ENCODE measurements at places on chromosomes 11 and 22.

- DNase-seq, result no peak
These were observed 718 bp upstream of the CCDC88B start for GRCh38 chr11:64339286-64339685.

DNA sequence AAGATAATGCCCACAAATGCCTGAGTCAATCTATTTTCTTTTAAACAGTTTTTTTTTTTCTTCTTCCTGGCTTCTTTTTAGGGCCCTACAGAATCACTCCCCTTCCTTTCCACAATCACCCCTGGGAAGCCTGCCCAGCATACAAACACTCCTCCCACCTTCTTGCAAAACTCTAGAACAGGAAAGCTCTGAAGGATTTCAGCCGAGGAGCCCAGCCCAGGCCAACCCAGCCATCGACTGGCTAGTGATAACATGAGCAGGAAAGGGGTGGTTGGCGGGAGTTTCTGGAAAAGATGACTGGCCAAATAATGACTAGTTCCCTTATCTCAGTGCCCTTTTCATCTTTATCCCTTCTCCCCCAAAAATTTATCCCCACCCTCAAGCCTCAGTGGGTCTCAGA, 68.2 kb downstream of the USP35 start:
- no peak for DNase-seq

DNA sequence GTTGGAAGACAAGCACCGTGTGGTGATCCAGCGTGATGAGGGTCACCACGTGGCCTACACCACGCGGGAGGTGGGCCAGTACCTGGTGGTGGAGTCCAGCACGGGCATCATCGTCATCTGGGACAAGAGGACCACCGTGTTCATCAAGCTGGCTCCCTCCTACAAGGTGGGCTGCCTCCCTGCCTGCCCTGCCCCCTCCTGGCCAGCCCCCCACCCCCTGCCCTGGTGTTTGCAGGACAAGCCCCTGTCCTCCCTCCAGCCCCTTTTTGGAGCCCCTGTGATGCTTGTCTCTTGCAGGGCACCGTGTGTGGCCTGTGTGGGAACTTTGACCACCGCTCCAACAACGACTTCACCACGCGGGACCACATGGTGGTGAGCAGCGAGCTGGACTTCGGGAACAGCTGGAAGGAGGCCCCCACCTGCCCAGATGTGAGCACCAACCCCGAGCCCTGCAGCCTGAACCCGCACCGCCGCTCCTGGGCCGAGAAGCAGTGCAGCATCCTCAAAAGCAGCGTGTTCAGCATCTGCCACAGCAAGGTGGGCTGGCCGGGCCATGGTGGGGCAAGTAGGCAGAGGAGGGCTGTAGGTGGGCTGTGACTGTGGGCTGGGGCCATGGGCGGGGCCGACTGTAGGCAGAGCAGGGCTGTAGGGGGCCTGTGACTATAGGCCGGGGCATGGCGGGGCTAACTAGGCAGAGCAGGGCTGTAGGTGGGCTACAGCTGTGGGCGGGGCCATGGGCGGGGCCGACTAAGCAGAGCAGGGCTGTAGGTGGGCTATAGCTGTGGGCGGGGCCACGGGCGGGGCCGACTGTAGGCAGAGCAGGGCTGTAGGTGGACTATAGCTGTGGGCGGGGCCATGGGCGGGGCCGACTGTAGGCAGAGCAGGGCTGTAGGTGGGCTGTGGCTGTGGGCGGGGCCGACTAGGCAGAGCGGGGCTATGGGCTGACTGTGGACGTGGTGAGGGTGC, 13.6 kb downstream of the MUC2 start:
- DNase-seq, result no peak

DNA sequence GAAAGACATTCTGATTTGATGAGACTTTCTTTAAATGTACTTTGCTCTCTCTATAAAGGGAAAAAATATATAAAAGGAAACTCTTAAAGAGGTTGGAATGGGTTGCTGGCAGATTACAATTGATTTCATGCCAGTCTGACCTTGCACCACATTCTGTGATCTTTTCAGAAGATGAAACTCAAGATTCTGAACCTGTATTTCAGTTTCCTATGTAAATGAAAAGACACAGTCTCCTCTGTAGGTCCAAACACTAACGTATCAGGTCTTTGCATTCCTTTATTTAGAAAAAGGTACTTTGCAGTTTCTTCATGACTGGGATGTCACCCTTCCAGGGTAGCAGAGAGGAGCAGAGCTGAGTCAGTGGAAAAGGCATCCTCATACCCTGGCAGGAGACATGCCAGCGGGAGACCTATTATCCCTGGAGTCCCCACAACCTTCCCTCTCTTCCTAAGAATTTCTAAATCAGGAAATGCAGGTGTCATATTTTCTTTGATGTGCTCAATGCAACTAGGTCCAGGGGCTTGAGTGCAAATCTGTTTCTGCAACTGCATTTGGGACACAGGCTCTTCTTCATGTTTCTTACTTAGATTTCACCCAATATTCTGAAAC, 282.6 kb downstream of the CADM1 start:
- no peak for DNase-seq

DNA sequence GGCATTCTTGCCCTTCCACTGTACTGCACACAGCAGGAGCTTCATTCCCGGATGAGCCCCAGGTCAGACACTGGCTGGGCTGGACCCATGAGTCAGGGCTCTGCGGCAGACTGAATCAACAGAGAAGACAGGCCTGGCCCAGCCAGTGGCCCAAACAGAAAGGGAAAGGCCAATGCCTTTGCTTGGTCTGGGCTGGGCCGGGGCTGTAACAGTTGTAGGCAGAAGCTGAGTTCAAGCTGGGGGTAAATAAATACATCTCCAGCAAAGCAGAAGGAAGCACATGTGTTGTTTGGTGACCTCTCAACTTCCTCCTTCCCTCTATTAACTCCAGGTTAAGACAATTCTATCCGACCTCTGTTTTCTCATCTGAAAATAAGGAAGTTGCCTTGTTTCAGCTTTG, 1.8 kb upstream of the SMIM35 start:
- no peak for DNase-seq

DNA sequence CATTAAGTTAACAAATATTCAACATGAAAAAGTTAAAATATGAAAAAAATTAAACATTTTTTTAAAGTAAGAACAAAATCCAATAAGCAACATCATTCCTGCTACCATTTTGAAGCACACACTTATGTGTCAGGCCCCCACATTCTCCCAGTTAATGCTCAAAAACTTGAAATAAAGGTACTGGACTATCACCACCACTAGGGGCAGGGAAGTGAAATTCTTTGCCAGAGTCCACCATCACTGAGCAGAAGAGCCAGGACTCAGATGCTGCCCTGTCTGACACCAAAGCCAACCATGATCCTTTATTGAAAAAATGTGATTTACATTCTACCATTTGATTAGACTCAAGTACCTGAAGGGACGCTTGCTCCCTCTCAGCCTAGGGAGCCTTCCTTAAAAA, 39.1 kb downstream of the PITPNB start:
- no peak for DNase-seq

- DNase-seq, result no peak
These were observed 120.2 kb downstream of the METTL15 start for GRCh38 chr11:28228196-28228895.

DNA sequence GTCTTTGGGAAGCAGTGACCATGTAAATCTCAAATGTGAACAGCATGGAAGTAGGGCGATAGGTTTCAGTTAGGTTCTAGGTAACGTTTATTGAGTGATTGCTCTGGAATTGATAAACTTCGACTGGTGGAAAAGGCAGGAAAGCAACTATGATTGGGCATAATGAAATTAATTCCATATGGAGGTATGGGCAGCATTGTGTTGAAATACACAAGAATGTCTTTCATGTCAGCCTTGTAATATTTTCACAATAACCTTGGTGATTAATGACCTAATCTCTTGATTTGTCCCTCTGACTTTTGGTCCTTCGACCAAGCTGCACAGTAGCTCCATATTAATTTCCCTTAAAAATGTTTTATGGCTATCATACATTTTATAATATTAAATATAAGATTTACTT, 2.8 kb downstream of the CEP57 start:
- DNase-seq, result no peak

GRCh38 chr11:5368502-5369043, 15.0 kb upstream of the OR51M1 start:
- no peak for DNase-seq

GRCh38 chr11:73391665-73392064, 15.5 kb downstream of the RELT start:
- no peak for DNase-seq

DNA sequence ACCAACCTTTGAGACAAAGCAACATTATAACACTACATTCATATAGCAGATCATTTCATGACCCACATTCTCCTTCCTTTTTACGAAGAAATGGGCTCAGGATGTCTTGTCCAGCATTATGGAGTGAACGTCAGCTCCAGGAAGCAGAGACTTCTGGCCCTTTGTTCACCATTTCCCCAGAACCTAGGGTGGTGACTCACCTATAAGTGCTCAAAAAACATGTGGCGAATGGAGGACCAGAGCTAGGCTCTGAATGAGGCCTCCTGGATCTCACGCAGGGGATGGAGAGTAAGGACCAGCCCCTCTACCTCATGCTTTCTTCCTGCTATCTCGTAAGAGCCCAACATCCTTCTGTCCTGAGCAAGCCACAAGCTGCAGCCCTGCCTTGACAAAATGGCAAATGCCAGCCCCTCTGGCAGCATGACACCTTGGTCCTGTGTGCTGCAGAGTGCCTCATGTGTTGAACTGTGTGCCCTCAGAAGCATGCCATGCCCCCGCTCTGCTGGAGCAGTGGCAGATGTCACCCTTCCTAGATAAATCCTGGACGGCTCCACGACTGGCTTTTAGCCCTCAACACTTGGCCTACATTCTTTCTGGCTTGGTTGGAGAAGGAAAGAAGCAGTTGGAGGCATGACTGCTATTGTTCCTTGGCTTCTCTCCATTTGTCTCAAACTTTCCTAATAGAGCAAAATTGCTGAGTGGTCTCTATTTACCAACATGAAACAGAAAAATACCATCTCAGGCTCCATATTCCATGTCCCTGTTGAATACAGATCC, 6.5 kb upstream of the ST3GAL4 start:
- no peak for DNase-seq

DNA sequence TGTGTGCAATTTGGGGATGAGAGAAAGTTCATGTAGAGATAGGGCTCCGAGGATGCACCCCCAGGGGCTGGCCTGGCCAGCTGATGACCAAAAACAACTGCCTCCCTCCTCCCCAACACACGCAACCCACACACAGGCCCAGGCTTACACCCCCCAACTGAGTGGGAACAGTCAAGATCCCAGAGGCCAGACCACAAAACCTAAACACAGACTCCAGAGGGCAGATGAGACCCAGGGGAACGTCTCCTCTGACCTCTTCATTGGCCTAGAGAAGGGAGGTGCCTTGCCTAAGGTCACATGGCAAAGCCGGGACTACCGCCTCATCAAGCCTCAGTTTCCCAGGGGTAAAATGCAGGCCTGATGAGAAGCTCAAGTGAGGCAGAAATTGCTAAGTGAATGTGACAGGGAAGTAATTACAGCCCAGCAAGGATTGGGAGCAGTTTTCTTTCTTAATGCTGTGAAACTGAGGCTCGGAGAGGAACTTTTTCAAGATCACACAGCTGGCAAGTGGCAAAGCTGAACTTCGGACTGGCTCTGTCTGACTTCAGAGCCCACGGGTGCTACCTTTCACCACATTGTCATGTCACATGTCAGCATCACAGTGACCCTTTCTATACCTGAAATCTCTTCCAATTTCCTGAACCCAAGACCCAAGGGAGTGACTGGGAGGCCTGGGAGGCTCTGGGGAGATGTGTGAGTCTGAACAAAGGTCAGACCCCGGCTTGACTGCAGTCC, 69.9 kb upstream of the WNT11 start:
- DNase-seq, result no peak

DNA sequence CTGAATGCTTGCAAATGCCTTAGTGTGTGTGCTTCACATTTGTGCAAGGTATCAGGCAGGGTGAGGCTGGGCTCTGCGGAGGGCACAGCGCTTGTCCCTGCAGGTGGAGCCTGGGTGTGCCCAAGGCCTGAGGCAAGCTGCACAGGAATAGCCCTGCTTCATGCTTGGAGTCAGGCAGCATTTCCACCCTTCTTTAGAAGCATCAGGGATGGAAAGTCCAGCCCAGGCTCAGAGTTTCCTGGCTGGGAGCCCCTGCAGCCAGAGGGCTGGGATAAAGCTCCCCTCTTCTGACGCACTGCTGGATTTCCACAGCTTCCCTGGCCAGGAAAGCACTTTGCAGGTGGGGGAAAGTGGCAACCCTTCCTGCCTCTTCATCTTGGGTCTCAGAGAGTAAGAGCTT, 63.4 kb downstream of the GALNT18 start:
- DNase-seq, result no peak

DNA sequence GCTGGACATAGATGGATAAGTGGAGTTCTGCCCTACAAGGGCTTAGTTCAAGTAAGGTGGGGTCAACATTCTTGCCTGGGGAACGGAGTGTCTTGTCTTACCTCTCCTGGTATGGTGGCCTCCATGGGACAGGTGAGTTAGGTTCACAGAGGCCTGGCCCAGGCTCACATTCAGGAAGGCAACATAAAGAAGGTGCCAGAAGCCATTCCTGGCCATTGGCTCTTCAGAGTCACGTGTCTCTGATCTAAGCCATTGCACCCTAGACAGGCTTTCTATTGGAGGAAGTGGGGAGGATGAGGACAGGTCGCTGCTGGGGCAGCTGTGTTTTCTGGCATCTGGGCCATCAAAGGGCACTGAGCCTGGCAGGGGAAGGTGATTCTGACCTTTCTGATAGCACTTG, 14.8 kb downstream of the LMO2 start:
- no peak for DNase-seq

DNA sequence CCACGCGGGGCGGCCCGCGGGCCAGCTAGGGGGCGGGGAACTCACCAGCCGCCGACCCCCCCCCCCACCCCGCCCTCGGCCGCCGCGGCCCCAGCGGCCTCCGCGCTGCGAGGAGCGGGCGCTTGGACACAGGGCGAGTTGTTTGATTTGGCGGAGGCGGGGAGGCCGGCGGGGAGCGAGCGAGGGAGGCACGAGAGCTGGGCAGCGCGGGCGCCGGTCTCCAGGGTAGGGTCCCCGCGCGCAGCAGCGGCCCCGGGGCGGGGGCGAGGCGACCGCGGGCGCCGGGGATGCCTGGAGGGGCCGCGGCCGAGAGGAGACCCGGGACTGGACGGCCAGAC, 64.4 kb downstream of the NAV2 start:
- no peak for DNase-seq

- no peak for DNase-seq
These were observed 14.3 kb upstream of the RANBP1 start for GRCh38 chr22:20101638-20102037.

- no peak for DNase-seq
These were observed 65.1 kb downstream of the PRMT3 start for GRCh38 chr11:20452585-20452984.

- no peak for DNase-seq
These were observed at the start of gene RAB38 for GRCh38 chr11:88174709-88175568. Gene RAB38, minus strand, starts transcription at chr11:88175443. Its CDS starts 59 bp downstream, at chr11:88175384.

GRCh38 chr22:37237371-37238268, 6.4 kb downstream of the RAC2 start:
- DNase-seq, result peak; percentile 45

DNA sequence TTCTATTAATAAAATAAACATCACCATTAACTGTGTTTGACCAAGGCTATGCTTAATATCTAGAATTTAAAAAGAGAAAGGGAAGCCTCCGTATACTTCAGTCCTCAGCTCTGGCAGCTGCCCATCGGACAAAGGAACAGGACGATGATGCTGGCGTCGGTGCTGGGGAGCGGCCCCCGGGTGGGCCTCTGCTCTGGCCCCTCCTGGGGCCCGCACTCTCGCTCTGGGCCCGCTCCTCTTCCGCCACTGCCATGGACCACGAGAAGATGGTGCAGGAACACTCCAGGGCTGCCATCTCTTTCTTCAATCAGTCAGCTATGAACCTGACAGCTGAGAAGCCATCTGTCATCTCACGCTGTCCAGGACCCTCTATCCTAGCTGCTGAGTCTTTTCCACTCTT, 25.3 kb downstream of the PDHX start:
- DNase-seq, result no peak

Measured in CD8-positive, alpha-beta T cell (primary cell).